Dorsolateral prefrontal cortex (tissue), 122 donors: ENCODE measurements at places on chromosomes 6 and 20.
A peak's percentile ranks its signal among the peaks of the same experiment; 100 is the strongest.

DNA sequence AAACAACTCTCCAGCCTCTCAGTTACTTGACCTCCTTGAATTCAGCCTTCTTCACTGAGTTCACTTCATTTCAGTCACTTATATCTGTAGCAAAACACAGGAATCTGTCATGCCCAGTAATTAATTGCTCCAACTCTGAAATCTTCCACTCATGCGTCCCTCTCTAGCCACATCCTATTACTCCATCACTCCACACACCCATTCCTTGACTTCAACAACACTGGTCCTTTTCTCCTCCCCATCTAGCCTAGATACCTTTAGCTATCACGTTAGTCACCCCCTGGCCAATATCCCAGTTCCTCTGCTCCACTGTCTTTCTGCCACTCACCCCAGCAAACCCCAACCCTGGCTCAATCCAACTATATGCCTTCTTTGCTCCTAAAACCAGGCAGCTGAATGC is 7.7 kb downstream of the ZHX3 start:
- DNase-seq: no peak

GRCh38 chr6:90183587-90184333 is 112.9 kb downstream of the BACH2 start:
- DNase-seq: no peak

DNA sequence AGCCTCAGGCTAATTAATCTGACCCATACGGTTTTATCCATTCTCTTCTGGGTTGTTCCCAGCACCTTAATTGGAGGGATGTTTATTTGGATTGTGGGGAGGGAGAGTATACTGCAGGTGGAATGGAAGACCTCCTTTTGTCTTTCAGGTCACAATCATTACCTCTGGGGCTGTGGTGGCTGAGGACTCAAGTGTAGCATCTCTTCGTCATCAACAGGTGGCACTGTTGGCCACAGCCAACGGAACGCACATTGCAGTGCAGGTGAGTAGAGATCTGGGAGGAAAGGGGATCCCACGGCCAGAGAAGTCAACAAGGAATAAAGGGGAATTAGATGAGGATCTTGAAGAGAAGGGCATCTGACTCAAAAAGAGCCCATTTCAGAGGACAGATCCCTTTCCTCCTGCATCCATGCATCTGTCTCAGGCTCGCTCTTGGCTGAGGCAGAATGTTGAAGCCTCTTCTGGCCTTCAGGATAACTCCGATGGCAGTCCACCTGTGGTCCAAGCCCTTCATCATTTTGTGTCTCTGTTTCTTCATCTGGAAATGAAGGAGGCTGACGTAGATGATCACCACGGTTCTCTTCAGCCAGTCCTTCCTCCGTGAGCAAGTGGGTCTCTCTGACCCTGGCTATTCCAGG is 3.2 kb upstream of the DEF6 start:
- no peak for DNase-seq

DNA sequence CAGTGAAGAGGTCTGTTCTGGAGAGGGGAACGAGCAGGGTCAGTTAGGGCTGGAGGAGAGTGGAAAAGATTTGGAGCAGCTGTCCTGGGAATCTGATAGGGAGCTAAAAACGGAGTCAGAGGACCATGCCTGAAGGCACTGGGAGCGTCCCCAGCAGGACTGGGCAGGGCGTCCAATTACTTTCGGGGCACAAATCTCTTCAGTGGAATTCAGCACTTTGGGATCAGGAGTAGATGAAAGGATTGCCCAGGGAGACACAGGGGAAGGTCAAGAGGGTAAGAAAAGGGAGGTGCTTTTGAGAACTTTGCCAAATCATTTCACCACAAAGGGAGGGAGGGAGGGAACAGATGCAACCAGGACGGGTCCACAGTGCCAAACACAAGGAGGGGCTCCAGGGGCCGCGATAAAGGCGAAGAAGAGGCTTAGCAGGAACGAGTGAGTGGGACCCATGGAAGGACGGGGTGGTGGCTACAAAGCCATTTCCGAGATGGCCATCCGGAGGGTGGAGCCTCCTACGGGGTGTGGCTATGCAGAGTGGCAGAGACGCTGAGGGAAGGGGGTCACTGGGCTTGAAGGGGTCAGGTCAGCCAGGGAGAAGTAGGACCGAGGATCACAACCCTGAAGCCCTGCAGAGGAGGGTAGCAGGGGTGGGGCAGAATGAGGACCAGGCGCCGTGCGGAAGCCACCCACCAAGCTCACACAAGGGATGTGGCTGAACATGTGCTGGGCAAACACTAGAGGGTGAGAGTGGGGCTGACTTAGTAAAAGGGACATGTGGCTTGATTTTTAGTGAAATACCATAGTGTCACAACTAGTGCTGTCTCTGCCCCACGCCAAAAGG is 180.0 kb upstream of the RREB1 start:
- DNase-seq: no peak

- DNase-seq: peak; percentile 64
Observed at GRCh38 chr20:48721324-48722001, 106.3 kb downstream of the PREX1 start.
